ENCODE measurements at places on chromosomes 7 and 10.

DNA sequence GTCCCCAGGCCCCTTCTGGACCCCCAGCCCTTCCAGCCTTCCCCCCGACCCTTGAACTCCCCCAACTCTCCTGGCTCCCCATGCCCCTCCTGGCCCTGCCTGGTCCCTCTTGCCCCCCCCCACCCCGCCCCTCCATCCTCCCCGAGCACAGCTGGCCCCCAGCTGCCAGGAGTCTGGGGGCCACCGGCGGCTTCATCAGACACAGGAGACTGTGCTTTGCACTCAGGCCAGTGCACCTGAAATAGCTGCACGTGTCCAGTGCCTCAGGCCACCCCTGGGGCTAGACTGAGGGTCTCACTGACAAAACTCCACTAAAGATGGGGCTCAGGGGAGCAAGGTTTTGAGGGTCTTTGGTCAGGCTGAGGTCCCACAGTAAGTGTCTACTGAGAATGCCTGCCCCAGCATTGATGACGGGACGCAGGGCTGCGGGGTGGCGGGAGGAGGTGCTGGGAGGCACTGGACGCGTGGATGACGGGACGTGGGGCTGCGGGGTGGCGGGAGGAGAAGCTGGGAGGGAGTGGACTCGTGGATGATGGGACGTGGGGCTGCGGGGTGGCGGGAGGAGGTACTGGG lies 6.5 kb downstream of the FOXL3 start:
- DNase-seq: no peak

DNA sequence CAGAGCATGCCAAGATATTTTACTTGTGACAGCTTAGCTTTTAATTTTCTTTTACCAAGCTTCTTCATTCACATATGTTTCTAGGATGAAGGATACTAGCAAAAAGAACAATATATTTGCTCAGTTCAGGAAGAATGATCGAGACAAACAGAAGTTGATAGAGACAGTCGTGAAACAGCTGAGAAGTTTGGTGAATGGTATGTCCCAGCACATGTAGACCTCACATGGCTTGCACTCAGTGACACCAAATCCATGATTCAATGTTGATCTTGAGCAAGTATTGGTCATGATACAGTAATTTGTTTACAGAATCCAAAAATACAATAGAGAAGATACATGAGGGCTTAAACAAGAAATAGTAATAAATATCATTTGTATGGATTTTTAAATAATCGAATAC lies 2.5 kb upstream of the CYP26C1 start:
- DNase-seq: no peak

- no peak for DNase-seq
These were observed 48.1 kb upstream of the CYCS start for GRCh38 chr7:25173184-25173583.

- DNase-seq: no peak
These were observed 111.9 kb downstream of the ATXN7L1 start for GRCh38 chr7:105764506-105764905.

GRCh38 chr7:144404946-144405345 lies 1.5 kb upstream of the NOBOX start:
- no peak for DNase-seq

DNA sequence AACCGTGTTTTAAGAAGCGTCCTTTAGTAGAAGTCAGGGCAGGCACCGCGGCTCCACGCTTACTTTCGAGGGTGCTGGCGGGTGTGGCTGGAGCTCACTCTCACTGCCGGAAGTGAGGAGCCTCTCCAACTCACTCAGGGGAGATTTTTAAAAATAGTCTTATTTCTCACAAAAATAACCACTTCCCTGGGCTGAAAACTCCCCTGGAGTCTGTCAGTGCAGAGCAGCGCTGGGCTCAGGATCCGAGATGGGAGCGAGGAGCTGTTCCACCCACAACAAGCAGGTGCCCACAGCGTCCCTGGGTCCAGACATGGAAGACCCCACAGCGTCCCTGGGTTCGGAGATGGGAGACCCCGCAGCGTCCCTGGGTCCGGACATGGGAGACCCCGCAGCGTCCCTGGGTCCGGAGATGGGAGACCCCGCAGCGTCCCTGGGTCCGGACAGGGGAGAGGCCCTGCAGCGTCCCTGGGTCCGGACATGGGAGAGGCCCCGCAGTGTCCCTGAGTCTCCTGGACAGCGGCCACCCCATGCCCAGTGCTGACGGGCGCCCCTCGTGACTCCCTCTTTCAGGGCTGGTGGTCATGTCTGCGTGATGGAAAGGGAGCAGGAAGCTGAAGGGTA lies 51.2 kb downstream of the VIPR2 start:
- no peak for DNase-seq

DNA sequence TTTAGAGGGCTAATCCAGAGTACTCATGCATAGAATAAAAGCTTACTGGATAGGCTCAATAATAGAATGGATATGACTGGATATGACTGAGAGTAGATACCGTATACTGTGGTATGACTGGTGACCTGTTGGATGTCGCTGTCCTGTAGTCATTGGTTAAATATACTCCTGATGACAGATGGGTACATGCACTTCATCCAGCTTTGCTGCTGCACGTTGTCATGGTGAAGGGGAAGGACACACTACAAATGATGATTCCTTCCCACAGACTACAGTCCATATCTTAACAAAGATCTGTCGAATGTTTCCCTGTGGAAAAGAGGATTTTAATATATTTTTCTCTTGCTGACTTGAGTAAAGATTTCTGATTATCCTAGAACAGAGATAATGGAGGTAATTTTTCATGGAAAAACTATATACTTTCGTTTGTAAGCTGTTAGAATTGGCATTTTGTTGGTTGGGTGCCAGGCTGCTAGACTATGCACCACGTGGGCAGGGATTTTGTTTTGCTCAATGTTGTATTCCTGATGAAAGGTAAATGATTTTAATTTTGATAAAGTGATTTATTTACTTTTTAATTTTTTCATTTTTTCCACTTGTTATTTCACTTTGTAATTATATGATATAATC lies 97.3 kb downstream of the PPP1R9A start:
- DNase-seq: no peak

- DNase-seq: no peak
These were observed 30.7 kb downstream of the WDR86 start for GRCh38 chr7:151379193-151379520.

DNA sequence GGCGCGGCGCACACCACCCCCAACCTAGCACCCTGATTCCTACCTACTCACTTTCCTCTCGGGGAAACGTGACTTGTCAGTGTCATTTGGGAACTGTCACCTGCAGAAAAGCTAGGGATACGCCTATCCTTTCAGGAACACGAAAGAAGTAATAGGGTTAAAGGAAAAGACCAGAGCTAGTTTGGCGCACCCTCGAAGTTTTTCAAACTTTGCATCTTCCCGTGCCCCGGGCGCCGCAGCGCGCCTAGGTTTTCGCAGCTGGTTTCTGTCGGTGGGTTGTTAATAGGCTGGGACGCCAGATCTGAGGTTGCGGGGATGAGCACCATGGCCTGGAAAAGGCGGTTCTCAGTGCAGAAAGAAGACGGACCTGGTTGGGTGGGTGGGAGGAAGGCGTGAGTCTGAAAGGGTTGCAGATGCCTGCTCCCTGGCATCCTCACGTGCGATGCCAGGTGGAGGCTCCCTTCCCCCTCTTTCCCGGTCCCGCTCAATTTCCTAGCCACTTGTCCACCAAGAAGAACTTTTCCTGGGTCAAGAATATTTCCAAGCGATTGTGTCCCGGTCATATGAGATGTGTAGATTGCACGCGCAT lies 568 bp upstream of the MEOX2 start:
- DNase-seq: no peak

- DNase-seq: no peak
These were observed 103.1 kb upstream of the AFAP1L2 start for GRCh38 chr10:114507449-114507848.

DNA sequence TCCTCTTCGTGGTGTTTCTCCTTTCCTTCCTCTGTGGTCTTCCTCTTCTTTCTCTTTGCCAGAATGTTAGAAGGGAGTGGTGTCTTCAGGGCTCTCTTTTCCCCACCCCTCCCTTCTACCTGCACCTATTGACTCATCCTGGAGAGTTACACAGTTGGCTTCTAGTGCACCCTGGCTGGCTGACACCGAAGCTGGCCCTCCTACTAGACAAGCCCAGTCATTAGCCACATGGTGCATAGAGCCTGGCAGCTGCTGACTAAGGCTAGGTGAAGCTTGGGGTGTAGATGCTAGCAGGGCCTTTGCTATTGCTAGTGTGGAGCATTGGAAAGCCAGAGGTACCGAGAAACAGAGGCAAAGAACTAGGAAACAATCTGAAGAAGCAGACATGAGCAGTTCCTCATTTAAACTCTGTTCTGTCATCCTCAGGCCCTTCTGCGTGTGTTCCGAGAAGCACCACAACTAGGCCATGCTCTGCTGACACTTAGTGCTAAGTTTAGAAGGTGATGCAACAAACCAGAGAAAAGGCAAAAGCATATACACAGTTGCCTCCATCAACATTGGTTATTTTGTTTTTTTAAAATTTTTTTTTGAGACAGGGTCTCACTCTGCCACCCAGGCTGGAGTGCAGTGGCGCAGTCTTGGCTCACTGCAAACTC lies 213.9 kb downstream of the BAMBI start:
- DNase-seq: no peak

- no peak for DNase-seq
These were observed 2.0 kb downstream of the WDR91 start for GRCh38 chr7:135209225-135209834.

DNA sequence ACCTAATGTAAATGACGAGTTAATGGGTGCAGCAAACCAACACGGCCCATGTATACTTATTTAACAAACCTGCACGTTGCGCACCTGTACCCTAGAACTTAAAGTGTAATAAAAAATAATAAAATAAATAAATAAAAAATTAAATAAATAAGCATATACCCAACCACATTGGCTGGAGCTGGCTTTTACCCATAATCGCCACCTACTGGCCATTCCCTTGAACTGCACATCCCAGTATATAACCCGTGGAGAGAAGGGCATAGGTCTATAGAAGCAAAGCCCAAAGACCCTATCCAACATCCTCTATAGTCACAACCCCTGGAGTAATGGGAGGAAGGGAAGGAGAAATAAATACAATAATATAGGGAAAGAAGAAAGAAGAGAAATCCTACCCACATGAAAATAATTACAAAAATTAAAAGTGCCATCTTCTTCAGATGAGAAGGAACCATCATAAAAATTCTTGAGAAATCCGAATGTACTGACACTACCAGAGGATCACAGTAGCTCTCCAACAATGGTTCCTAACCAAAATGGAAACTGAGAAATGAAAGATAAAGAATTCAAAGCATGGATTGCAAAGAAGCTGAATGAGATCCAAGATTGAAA lies 65.6 kb downstream of the TWIST1 start:
- DNase-seq: no peak

DNA sequence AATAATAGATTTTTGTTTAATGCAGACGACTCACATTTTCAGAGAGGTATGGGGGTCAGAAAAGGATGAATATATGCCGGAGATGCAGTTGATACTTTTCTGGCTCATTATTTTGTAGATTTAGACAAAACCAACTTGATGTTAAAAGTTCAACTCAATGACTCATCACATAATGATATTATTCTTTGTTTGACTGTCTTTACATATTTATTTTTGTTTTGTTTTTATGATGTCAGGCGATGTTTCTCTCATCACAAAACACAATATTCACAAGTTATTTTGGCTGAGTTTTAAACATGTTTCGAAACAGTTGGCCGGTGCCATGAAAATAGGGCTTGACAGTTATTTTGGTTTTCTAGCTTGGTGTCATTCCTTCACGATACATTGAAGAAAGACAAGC lies 1.3 kb downstream of the GJD4 start:
- no peak for DNase-seq

DNA sequence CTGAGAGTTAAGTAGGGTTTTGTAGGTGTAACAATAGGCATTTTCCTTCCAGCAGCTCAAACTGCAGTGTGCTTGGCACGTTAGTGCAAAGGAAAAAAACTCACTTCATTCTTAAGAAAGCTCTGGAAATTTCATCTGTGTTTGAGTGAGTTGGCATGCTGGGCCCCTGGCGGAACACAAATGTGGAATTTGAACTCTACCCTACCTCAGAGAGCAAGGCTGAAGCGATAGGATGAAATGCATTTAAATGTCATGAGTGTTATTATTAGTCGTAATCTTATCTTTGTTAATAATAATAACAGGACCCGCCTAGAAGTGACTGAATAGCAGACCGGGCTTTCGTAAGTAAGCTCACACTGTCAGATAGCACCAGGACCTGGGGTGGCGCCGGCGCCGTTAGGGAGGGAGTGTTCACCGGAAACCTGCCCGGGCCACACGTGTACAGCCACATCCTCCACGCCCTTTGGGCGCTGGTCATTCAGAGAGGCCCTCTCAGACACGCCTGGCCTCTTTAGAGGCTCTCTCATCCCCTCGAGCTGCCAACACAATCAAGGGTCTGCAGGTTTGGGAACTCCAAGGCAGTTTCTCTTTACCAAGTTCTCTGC lies 63.5 kb downstream of the GRK5 start:
- DNase-seq: no peak

DNA sequence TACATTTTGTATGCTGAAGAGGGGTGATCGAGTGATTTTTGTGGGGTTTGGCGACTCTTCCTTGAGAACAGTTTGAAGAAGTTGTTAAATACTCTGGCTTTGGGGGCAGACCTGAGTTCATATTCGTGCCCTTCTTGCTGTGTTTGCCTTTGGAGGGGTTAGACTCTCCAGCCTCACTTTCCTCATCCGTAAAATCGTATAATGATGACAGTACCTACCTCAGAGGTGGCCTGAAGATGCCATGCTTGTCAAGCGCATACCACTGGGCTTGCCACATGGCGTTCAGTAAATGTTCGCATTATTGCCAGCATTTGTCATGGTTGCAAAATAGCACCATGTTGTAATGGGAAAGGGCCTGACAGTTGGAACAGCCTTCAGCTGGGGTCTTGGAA lies 1.3 kb downstream of the STK17A start:
- DNase-seq: no peak

- no peak for DNase-seq
These were observed 12.0 kb downstream of the SEC24C start for GRCh38 chr10:73756183-73756582.

- no peak for DNase-seq
These were observed 148.6 kb downstream of the IMMP2L start for GRCh38 chr7:111413739-111414138.

- no peak for DNase-seq
These were observed 88.5 kb upstream of the GNA12 start for GRCh38 chr7:2932402-2933251.

DNA sequence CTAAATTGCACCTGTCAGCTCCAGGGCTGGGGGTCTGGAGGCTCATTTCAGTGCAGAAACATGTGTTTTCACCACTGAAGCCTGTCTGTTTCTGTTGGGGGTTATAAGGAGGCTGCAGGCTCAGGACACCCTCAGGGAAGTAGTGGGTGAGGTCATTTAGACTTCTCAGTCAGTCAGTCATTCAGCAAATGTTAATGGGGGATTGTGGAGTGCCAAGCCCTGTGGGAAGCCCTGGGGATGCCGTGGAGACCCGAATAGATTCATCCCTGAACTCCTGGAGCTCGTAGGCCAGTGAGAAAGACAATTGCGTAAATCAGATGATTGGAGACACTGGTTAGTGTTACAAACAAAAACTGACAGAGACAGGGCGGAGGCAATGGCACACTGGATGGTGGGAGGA lies 19.2 kb downstream of the LHPP start:
- DNase-seq: no peak
